ENCODE measurements at places on chromosomes 2 and 18. TPM values are rescaled to one million over a fixed set of nuclear protein-coding genes. Genes with fewer than 3 reads are reported as not detected.

PLB1 gene
- 0.06 TPM for total RNA-seq

- DNase-seq, result no peak
Measured at GRCh38 chr2:12605936-12606335, 110.8 kb upstream of the TRIB2 start.

DNA sequence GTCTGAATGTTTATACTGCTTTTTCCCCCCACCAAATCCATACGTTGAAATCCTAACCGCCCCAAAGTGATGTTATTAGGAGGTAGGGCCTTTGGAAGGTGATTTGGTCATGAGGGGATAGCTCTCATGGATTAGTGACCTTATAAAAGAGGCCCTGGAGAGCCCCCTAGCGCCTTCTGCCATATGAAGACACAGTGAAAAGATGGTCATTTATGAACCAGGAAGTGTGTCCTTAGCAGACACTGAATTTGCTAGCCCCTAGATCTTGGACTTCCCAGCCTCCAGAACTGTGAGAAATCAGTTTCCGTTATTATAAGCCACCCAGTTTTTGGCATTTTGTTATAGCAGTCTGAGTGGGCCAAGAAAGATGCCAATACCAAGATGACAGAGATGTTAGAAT lies 7.2 kb upstream of the TSN start:
- no peak for DNase-seq

REG1A gene
- total RNA-seq, result not detected

ACVR1C gene
- total RNA-seq, result 3.6 TPM

DNA sequence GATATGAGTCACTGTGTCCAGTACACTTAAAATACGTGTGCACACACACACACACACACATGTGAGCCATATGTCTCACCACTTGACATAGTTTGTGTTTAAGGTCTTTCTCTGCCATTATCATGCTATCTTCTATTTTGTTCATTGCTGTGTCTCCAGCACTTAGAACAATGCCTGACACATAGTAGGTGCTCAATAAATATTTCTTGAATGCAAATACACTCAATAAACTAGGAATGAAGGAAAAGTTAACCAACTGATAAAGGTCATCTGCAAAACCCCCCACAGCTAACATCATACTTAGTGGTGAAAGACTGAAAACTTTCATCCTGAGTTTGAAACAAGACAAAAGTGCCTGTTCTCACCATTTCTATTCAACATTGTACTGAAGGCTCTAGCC lies 4.4 kb downstream of the MOCOS start:
- DNase-seq, result no peak

DNA sequence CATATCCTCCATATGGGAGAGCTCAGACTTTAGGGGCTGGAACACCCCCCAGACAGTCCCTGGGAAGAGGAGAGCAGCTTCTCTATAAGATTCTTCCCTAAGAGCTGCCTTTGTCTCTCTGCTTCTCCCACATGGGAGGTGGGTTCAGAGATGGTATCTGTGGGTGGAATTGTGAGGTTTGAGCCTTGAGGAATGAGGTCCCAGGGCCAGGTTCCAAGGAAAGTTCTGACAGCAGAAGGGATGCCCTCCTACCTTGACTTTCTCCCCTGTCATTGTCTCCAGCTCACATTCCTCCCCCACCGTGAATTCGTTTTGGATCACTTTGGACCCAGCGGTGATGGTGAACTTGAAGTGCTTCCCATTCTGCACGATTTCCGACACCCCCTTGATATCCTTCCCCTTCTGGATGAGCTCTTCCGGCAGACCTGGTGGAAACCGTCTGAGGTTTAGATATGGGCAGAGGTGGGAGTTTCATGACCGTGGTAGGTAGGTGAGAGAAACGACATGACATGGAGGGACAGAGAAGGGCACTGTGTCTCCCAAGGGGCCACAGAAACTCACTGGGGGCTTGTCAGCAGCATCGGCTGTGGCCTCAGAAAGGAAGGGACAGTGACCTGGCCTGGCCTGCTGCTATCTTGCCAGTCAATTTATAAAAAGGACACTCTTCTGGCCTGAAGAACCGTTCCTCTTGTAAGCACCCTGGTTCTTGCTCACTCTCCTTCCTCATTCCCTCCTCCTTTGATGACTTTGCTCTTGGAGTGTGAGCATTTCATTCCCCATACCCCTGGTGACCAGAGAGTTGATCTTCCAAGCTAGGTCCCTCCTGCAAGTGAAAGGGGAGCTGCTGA lies 1.7 kb downstream of the FABP1 start:
- no peak for DNase-seq

All from NCI-H460 (cell line).